Renal cortical epithelial cell (primary cell): ENCODE measurements at places on chromosomes 2 and 18. TPM values are rescaled to one million over a fixed set of nuclear protein-coding genes. Genes with fewer than 3 reads are reported as not detected.

DNA sequence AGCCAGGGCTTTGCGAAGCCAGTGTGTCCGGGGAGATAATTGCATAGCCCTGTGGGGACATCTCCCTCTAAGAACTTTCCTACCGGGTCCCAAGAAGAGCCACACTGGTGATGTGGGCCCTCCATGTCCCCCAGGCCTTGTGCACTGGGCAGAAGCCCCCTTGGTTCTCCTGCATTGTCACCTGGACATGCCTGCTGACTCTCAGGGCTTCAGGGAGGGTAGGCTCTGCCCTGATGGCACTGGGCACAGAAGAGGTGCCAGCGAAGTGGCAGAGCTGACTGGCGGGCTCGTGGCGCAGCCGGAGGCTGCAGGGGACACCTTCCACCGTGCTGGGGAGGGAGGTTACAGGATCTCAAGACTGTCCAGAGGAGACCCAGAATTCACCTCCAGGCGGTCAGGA, 28.3 kb downstream of the GLI2 start:
- DNase-seq, result no peak

C2orf78 gene
- total RNA-seq, result not detected in 2 replicates

DNA sequence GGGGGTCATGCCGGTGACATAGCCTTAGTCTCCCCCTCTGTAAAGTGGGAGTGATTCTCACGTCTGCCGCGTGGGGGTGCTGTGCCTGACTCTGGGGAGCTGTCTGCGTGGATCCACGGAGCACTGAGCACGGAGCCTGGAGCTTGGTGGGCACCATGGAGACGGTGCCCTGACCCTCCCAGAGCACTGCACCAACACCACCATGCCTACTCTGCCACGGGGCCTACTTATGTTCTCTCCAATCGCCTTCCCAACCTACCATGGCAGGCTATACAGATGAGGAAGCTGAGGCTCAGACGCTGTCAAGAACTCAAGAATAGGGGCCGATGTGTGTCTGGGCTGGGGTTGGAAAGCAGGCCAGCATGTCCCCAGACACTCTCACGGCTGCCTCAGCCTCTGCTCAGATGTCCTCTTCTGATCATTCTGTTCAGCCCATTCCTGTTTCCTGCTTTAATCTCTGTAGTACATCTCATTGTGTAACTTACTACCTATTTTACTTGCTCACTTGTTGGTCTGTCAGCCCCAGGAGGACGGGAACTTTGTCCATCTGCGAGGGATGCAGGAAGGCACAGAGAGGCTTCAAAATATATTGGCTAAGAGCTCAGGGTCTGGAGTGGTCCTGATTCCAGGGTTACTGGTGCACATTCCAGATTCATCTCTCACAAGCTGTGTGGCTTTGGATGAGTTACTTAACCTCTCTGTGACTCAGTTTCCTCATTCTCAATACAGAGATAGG, 168.1 kb upstream of the HS6ST1 start:
- no peak for DNase-seq

DNA sequence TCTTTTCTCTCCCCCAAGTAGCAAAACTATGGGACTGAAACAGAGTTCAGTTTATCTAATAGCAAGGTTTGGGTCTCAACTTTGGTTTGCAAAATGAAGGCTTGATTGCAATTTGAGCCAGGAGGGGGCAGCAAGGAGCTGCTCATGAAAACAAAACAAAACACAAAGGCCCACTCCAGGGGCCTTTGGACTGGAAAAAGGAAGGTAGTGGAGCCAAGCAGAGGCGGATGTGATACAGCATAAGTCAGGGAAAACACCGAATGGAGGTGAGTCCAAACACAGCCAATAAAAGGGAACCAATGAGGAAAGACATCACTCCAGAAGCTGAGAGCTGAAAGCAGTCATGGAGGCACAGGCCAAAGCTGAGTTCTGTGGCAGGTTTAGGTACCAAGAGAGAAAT, 799.7 kb upstream of the ACVR2A start:
- DNase-seq, result peak; percentile 51

DNA sequence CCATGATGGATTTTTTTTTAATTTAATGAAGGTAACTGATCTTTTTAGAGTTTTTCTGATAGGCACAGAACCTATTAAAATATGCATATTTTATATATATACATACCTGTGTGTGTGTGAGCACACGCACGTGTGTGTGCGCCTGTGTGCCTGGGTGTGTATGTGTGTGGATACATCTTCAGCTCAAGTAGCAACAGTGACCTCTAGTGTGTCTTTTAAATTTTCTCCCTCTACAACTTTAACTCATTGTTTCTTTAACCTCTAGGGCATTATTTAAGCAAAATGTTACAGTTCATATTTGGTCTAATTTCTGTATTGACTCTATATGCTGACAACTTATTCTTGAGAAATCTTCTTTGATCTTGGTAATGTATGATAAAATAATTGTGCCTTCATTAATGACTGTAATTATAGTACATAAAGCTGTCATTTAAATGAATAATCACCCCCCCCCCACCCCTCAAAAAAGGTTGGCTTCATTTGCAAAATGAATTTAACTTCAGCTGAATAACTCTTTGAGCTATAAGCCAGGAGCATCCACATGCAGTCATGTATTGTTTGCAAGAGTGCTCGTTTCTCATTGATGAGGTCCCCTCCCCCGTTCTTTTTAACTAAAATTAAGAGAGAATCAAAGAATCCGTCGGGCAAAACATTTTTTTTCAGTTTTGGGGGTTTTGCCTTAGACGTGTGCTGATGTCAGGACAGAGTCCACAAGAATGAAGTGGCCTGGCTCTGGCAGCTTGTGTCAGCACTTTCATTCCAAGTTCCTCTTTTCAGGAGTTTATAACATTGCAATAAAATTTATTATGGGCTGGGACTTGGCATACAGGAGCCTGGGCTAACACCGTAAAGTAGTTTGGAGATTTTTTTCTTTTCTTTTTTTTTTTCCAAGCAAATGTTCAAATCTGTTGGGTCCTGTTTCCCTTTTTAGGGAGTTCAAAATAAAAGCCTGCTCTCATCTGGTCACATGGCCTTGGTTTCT, 80.0 kb downstream of the ETAA1 start:
- peak; percentile 62 for DNase-seq

SPDYA gene
- total RNA-seq, result 0.69 and 3.5 TPM in 2 replicates

- peak; percentile 47 for DNase-seq
These were observed 1995.2 kb upstream of the PIK3C3 start for GRCh38 chr18:39959839-39960238.

DNA sequence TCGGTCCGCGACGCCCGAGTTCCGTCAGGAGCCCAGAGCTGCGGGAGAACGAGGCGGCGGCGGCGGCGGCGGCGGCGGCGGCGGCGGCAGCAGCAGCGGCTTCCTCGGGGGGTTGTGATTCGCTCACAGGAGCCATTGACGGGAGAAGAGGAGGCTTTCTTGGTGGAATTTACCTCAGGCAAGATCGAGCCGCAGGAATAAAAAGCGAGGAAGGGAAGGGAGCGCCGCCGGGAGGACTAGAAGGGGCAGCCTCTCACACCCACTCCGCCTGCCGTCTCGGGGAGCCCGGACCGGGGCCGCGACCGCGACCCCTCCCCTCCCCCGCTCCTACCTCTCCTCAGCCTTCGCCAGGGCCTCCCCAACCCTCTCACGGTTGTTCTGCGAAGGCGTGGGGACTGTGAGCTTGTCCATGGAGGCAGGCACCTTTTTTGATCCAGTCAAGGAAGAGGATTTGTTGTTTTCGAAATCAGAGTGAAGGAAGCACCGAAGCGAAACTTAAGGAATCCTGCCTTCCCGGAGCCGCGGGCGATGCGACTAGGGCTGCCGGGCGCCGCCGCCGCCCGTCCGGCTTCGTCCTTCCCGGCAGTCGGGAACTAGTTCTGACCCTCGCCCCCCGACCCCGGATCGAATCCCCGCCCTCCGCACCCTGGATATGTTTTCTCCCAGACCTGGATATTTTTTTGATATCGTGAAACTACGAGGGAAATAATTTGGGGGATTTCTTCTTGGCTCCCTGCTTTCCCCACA, 506 bp downstream of the BMPR2 start:
- DNase-seq, result peak; percentile 57

- DNase-seq, result no peak
These were observed 113.1 kb downstream of the UXS1 start for GRCh38 chr2:106080959-106081358.

GNAL gene
- 0.87 and 0.94 TPM in 2 replicates for total RNA-seq

- no peak for DNase-seq
These were observed 195.8 kb downstream of the NDUFA10 start for GRCh38 chr2:239829326-239829725.

TLX2 gene
- 0.05 TPM in 1 of 2 replicates, not detected in the other for total RNA-seq

- no peak for DNase-seq
These were observed 1.1 kb downstream of the PAX8 start for GRCh38 chr2:113277474-113278072.

SLC9A4 gene
- 0.40 and 7.6 TPM in 2 replicates for total RNA-seq

ZNG1B gene
- total RNA-seq, result 25.7 and 45.8 TPM in 2 replicates

- peak; percentile 39 for DNase-seq
These were observed 40.4 kb upstream of the FAM124B start for GRCh38 chr2:224442071-224442967.

DNA sequence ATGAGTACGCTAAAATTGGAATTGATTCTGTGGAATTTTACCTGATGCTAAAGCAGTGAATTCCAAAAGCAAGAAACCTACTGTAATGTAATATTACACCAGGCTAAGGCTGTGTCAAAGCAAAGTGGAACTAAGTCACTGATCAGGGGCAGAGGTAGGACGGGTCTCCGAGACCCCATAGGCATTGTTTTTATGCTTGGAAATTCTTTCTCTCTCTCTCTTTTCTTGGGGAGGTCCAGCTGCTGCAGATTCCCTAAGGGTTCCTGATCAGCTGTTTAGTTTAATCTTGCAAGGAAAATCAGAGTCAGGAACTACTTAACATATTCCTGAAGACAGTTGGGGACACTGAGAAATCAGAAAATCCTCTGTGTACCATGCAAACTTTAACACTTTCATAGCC, 220.2 kb downstream of the SRBD1 start:
- no peak for DNase-seq

GRCh38 chr18:35074581-35074980, 33.4 kb downstream of the MAPRE2 start:
- no peak for DNase-seq

DNA sequence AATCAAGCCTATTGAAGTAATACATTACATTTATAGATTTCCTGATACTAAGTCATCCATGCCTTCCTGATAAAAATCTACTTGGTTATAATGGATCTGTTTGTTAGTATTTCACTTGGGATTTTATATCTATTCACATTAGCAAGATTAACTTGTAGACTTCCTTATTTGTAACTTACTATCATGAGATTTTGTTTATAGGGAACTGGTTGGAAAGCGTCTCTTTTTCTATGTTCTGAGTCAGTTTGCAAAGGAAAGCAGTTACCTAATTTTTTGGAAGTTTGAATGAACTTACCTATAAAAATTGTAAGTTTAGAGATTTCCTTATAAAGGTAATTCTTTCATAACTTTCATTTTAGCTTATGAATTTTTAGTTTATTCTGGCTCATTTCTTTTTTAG, 141.4 kb downstream of the SMAD7 start:
- no peak for DNase-seq

IL1R1 gene
- total RNA-seq, result 21.5 and 62.7 TPM in 2 replicates

OLA1 gene
- total RNA-seq, result 148 and 183 TPM in 2 replicates

GRCh38 chr18:63303547-63303946, 16.0 kb downstream of the BCL2 start:
- no peak for DNase-seq

DNA sequence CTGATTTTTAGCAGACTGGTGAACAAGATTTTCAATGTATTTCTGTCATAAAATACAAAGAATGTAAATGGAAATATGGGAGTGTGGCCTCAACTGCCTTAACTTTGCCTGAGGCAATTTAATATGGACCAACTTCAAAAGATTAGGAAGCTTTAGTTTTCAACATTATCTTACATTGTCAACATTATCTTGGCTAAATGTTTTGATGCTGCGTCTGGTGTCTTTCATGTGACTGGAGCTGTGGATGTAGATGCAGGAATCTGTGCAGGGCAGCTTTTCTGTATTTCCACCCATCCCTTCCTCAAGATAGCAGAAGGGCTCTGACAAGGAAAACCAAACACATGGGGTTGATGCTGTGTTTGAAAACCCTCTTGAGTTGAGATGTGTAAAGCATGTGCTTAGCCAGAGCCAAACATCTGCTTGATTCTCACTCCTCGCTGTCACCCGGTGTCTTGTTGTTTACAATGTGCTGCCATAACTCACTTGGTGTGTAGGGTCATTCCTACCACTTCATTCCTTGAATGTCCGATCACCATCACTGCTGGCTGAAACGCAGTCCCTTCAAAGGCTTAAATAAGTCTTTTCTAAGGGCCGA, 33.0 kb downstream of the COPS8 start:
- DNase-seq, result no peak

DNA sequence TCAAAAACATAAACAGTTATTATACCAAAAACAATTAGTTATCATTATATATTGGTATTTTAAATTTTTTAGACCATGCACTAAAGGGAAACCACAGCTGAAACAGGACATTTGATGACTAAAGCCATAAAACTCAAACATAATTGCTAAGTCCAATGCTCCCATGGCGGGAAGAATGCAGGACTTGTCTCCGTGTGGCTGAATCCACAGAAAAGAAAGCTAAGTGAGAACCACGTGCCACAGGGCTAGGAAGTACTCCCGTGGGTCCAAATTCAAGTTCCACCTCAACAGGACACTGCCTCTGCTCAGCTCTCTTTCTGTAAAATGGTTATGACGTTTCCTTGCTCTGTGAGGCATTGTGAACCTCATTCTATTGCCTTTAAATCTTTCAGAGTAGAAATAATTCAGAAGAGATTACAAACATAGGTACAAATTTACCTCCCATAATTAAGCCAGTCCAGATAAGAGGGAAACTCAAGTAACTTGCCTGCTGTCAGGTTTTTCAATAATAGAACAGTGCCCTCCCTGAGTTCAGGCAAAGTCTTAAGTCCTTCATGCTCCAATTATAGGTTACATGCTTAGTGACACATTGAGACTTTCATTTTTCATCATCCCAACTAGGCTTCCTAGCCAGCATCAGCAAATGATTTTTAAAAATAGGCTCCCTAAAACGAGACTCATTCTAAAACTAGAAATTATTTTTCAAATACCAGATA, 36.7 kb downstream of the FTCDNL1 start:
- DNase-seq, result no peak

DNA sequence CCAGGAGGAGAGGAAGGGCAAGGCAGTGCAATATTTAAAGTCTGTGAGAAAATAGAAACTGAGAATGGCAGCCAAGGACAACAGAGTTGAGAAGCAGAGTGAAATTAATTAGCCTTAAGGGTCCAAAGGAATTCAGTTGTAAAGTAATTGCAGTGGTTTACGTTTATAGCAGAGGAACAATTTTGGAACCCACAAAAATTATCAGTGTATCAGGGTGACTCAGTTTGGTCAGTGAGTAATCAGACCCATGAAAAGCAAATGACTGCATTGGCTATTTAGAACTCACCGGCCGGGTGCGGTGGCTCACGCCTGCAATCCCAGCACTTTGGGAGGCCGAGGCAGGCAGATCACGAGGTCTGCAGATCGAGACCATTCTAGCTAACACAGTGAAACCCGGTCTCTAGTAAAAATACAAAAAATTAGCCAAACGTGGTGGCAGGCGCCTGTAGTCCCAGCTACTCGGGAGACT, 245.8 kb upstream of the SLC39A10 start:
- peak; percentile 54 for DNase-seq
